ENCODE measurements at places on chromosomes 6 and 20. TPM values are rescaled to one million over a fixed set of nuclear protein-coding genes. Genes with fewer than 3 reads are reported as not detected.

The CRNKL1 gene
- 48.2 TPM for total RNA-seq

The BMP2 gene
- total RNA-seq: not detected

DNA sequence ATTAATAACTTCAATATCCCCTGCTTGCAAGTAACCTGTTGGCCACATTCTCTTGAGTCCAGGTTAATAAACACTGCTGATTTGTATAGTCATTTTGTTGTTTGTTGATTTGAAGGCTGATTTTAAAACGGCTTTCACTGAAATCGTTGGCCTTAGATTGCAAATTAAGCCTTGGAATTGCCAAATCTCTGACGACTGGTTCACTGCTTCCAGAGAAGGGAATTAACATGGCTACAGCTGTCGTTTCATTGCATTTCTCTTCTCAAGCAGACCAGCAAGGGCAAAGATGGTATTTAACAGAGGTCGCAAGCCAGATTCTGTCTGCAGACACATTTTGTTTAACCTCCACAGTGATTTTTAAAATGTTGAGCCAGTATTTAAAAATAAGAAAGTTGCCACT lies 470.9 kb downstream of the TFAP2A start:
- DNase-seq: no peak

DNA sequence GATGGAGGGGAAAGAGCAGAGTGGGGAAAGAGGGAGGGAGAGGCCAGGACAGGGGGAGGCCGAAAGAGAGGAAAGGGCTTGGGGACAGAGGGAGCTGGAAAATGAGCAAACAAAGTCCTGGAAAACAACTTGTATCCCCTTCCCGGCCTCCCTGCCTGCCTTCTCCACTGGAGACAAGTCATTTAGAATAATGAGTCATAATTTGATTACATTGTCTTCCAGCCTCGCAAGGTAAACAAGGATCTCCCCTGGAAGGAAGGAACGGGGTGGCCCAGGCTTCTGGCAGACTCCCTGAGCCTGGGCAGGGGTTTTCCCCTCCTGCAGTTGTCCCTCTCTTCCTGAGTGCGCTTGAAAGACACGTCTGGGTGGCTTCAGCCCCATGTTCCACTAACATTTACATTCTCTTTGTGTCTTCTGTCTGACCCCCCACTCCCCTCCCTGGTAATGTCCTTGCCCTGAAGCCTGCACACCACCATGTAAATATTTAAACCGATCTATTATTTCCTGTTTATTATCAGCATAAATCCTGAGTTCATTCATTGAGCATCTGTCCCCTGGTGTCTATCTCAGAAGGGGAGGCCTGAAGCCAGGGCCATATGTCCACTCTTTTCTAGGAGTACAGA lies 12.1 kb upstream of the MRPS18A start:
- peak; percentile 61 for DNase-seq
